ENCODE measurements at places on chromosomes 6 and 20. TPM values are rescaled to one million over a fixed set of nuclear protein-coding genes. Genes with fewer than 3 reads are reported as not detected.

PNRC1 gene
- 61.3 TPM for total RNA-seq

MUCL3 gene
- total RNA-seq: not detected

GPX5 gene
- not detected for total RNA-seq

FAM83C gene
- not detected for total RNA-seq

MKKS gene
- total RNA-seq: 3.7 TPM

HTR1E gene
- not detected for total RNA-seq

PI16 gene
- total RNA-seq: 0.43 TPM

LINC00237 gene
- total RNA-seq: not detected

LATS1 gene
- total RNA-seq: 4.9 TPM

SLC44A4 gene
- total RNA-seq: not detected

CCN6 gene
- not detected for total RNA-seq

HINT3 gene
- 19.0 TPM for total RNA-seq

MOG gene
- total RNA-seq: not detected

MAP7 gene
- total RNA-seq: 3.8 TPM

PSORS1C2 gene
- total RNA-seq: not detected

COL9A3 gene
- total RNA-seq: 0.57 TPM

TRIM31 gene
- total RNA-seq: not detected

OR2B3 gene
- total RNA-seq: not detected

CST5 gene
- total RNA-seq: not detected

CFAP61 gene
- under 0.01 TPM for total RNA-seq

RUNX2 gene
- total RNA-seq: 1.8 TPM

XKR7 gene
- total RNA-seq: not detected

TBPL1 gene
- total RNA-seq: 18.7 TPM

POLR1C gene
- total RNA-seq: 28.4 TPM
